Activated CD4-positive, CD25-positive, alpha-beta regulatory T cell treated with anti-CD3 and anti-CD28 coated beads, Interleukin-2, amount 50 U/mL, for 24 hours (primary cell): ENCODE measurements at places on chromosomes 3 and 15.

GRCh38 chr15:25862071-25862471 is 1.1 kb downstream of the ATP10A start:
- peak; percentile 19 for ATAC-seq

DNA sequence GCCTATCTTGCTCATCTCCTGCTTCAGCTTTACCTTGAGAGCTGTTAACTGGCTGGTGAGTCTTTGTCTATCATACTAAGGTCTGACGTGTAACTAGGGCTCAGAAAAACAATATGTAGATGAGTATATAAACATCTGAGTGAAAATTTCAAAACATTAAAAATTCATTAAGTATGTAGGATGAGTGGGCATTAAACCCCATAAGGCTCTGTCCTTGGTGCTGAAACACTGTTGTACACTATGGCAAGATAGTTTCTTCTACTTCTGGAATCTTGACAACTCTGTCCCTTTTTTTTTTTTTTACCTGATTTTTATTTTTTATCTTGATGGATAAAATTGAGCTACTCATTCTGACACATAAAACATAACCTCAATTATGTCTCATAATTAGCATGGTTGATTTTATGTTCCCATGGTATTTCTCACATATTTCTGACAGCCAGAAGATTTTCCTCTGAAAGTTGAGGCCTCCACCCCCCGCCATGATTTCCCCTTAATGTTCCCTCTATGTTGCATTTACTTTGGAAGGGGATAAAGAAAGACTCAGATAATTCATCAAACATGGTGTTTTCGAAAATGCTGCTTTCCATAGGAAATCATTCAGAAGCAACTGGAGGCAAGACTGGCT is 54.3 kb downstream of the DGKG start:
- ATAC-seq, result no peak

GRCh38 chr3:138405486-138405885 is 28.9 kb upstream of the ESYT3 start:
- ATAC-seq, result no peak

DNA sequence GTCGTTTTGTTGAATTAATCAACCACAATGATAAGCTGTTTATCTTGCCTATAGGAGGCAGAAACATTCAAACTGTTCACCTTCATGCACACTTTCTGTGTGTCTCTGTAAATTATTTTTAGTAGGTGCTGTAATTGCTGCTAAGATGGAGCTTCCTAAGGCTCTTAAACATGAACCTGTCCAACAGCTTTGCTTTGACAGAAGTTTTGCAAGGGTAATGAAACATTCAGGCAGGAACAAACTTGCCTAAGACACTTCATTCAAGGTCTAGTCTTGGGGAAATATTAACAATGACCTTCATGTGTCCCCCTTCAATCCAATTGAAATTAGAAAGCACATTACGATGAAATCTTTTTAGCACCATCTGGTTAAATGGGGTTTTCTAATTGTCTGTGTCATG is 156.1 kb downstream of the DIPK2A start:
- no peak for ATAC-seq

GRCh38 chr3:151895478-151896241 is 22.2 kb downstream of the SUCNR1 start:
- no peak for ATAC-seq
